ENCODE measurements at places on chromosomes 11 and 22. TPM values are rescaled to one million over a fixed set of nuclear protein-coding genes. Genes with fewer than 3 reads are reported as not detected.

Gene AGBL2
- total RNA-seq = 0.86 TPM

Gene C11orf87
- total RNA-seq = 0.07 TPM

Gene NFRKB
- total RNA-seq = 10.8 TPM

Gene TIGD3
- total RNA-seq = 0.94 TPM
